ENCODE measurements at places on chromosomes 13 and 19.
A peak's percentile ranks its signal among the peaks of the same experiment; 100 is the strongest.

GRCh38 chr19:49073514-49074378 lies 1.2 kb upstream of the KCNA7 start:
- DNase-seq, result no peak

- DNase-seq, result peak; percentile 18
These were observed at the start of gene ADAMTS10 for GRCh38 chr19:8610041-8610935. TSS of gene ADAMTS10 (minus strand) at chr19:8610715. CDS start at chr19:8605710, 5,005 bp downstream.

DNA sequence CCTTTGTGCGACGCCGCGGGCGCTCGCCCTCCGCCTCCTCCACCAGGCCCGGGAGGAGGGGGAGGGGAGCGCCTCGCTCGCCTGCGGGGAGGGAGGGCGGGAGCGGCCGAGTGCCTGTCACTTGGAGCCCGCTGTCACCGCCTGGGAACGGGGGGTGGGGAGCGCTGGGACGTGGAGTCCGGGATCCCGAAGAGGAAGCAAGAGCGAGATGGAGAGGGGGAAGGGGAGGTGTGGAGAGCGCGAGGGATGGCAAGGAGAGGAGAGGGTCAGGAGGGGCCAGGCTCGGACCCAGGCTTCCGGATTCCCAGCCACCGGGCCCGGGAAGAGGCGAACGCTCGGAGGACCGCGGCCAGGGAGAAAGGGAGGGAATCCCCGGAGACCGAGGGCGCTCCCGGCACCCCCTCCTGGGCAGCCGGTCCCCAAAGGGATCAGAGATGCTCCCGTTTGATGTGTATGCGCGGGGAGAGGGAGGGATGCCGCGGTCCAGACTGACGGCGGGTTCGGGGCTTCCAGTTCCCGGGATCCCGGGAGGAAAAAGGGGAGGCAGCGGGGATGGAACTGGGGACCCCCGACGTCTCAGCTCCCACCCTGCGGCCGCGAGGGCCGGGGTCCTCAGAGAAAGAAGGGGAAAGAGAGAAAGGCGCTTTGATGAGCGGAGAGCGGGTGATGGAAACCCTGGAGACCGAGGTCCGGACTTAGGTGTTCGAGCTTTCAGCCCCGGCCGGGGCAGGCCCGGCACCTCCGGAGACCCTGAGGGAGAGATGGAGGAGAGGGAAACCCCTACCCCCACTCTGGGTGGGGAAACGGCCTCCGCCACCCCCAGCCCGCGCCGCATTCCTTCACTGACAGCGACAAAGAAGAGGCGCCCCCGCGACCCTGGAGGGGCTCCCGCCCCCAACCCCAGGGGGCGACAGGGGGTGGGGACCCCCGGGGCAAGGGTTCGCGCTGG lies 4.7 kb upstream of the DPF1 start:
- no peak for DNase-seq

DNA sequence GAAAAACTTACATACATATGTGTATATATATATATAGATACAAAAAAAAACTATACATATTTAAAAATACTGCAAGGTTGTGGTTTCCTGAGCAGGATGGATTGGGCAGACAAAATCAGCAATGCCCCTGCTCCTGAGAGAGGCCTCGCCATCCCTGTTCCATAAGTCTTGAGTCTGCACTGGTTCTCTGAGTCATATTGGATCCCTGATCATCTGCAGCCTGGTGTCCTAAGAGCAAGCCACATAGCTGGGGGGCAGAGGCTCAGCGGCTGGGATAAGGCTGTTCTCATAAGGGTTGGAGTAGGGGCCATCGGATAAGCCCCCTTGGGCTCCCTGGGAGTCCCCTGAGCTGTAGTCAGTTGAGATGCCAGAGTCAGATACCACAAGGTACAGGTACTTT lies 3.3 kb downstream of the SWSAP1 start:
- no peak for DNase-seq

DNA sequence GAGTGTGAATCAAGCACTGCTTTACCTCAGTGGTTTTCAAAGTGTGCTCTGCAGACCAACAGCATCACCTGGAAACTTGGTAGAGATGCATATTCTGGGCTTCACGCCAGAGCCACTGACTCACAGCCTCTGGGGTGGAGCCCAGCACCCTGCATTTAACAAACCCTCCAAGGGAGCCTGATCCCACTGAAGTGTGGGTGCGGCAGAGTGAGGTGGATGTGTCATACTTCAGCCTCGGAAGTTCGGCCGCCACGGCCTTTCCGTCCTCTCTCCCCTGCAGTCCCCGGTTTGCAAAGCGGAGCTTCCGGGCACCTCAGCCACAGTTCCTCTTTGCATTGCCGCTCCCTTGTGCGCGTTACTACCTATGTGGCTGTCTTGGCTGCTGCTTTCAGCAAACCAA lies 33.3 kb upstream of the MICU2 start:
- DNase-seq, result no peak

DNA sequence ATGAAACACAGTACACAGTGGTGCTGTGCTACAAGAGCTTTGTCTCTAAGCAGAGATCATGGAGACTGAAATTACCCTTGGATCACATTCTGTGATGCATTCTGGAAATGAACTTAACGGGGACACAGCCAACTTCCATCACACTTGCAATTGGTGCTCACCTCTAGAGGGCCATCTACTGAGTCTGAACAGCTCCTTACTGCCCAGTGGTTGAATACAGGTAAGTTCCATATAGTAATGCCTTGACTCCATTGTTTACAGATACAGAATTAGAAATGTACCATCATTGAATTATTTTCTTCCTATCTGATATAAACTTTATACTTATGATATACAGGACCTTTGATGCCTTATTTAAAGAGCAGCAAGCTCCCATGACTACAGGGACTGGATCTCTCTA lies 686.4 kb downstream of the PCDH9 start:
- DNase-seq, result no peak

- no peak for DNase-seq
These were observed 55.8 kb upstream of the KLF2 start for GRCh38 chr19:16268676-16269319.

DNA sequence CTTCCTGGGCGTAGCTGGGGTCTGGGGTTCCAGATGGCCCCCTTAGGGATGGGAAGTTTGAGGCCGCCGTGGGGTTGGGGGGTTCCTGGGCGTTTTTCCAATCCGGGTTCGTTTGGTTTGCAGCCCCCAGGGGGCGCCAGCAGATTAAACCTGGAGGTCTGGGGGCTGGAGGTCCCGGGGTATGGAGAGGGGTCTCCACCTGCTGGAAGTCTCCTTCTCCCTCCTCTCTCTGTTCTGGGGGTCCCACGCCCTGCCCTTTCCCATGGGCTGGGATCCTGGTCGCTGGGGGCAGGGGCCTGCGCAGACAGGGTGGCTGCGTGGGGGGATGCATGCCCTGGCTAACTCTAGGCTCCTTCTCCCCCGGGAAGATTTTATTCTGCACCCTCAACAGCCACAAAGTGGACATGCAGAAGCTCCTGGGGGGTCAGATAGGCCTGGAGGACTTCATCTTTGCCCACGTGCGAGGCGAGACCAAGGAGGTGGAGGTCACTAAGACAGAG lies 899 bp downstream of the GIPC3 start:
- no peak for DNase-seq

- no peak for DNase-seq
These were observed 24.5 kb downstream of the UBA2 start for GRCh38 chr19:34452723-34453122.

DNA sequence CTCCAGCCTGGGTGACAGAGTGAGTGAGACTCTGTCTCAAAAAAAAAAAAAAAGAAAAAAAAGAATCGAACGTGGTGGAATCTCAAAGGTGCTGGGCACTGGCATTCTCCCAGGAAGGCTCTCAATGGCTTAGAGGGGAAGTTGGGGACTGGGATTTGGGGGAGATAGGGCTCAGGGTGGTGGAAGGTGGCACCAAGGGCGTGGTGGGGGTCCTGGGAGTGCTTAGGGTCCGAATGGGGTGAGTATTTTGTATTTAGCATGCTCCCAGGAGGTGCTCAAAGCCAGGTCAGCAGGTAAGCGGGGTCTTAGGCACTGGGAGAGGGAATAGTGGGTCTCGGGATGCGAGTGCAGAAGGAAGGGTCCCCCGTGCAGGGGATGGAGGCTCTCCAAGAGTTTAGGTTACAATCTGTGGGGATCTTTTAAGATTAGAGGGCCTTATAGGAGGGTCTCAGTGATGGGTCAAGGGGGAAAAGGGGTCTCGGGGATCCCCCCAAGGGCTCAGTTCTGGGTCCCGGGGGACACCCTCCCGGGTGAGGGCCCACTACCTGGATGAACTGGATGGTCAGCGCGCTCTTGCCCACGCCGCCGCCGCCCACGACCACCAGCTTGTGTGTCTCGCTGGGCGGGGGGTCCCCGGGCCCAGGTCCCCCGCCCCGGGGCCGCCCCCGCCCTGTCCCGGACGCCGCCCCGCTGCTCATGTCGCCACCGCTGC lies 386 bp downstream of the RRAS start:
- no peak for DNase-seq

GRCh38 chr13:51638216-51638871 lies 54.1 kb downstream of the WDFY2 start:
- no peak for DNase-seq

DNA sequence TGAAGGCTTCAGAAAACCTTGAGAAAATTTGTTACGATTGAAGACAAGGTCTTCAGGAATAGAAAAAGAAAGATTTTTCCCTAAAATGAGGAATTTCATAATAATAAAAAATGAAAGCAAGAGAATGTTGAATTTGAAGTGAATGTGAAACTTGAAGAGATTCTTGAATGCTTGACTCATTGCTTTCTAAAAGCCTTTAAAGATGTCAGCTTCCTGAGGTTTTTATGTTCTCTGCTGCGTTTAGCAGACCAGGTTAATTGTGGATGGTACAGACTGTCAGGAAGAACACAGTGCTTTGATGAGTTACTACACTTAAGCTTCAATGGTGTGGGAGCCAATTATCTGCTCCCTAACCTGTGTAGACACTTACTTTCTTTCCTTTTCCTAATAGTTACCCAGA lies 96.3 kb upstream of the FNDC3A start:
- DNase-seq, result no peak

GRCh38 chr19:53157626-53158025 lies 1.2 kb downstream of the ZNF347 start:
- DNase-seq, result no peak

GRCh38 chr13:30105381-30105780 lies 202.0 kb downstream of the KATNAL1 start:
- no peak for DNase-seq

GRCh38 chr19:52695996-52696395 lies 38.8 kb downstream of the ZNF611 start:
- DNase-seq, result no peak

All from stimulated activated CD4-positive, alpha-beta T cell treated with anti-CD3 and anti-CD28 coated beads, Interleukin-15, amount 100 ng/mL, for 1 hour (primary cell).